Activated CD4-positive, alpha-beta memory T cell treated with anti-CD3 and anti-CD28 coated beads for 36 hours (primary cell): ENCODE measurements at places on chromosomes 11 and 22.

- DNase-seq, result no peak
Measured at GRCh38 chr22:35308480-35309021, 8.9 kb downstream of the TOM1 start.

GRCh38 chr11:128535468-128536457, 51.6 kb downstream of the ETS1 start:
- no peak for DNase-seq

DNA sequence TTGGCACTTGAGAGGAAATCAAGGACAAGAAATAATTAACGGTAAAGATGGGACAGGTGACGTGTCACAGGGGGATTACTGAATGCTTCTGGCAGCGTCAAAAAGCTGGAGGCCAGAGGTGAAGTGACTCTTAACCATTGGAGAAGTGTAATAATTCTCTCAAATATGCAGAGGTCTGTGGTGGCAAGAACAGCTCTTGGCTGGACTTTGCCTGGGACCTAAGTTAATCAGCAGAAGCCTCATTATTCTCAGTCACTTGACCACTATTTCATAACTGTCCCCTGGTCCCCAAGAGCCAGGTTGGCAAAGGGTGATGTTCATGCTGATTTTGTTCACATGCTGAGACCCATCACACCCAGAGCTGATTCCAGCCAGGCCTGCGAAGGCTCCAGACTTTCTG, 72.9 kb downstream of the TIMP3 start:
- no peak for DNase-seq

- DNase-seq, result no peak
Measured at GRCh38 chr22:37487571-37487970, 1.4 kb upstream of the MFNG start.

- DNase-seq, result peak; percentile 11
Measured at GRCh38 chr11:117145393-117145761, 1.3 kb downstream of the PAFAH1B2 start.

- no peak for DNase-seq
Measured at GRCh38 chr11:46972343-46972742, 35.8 kb downstream of the CSTPP1 start.

GRCh38 chr11:62217191-62217748, 8.8 kb downstream of the SCGB2A1 start:
- DNase-seq, result no peak

DNA sequence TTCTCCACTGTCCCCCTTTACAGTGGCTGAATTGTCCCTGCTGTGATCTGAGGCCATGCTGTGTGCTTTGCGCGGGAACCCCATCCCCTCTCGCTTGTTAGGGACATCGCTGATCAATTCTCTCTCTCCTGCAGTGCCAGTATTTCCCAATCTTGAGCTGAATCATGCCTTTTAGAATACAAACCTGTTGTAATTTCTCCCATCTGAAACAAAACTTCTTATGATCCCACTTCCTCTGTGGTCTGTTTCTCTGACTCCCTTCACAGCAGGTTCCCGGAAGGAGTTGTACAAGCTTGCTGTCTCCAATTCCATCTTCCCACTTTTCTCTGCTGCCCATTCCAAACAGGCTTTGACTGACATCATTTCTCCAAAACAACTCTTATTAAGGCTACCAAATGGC, 16.8 kb downstream of the ADAMTS15 start:
- no peak for DNase-seq

- no peak for DNase-seq
Measured at GRCh38 chr22:46373159-46373558, 37.6 kb downstream of the TRMU start.

DNA sequence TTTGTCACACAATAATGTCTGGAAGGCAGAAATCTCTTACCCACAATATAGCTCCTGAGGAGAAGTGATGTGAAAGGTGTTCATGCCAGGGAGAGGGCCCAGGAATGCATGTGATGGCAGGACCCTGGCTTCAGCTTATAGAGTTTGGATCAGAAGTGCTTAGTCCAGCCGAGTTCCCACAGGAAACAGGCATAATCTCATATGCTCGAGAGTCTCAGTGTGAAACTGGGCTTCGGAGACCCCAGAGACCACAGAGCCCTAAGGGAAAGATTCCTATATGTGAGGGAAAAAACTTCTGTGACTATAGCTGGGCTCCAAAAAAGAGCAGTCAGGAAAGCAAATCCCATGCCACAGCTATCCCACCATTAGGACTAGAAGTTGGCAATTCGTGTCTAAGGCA, at the start of gene OR52N5:
OR52N5 (minus strand) TSS at position 101 of the 400 bp plus-strand sequence. CDS start 4,721 bp downstream, outside the sequence.
- no peak for DNase-seq

DNA sequence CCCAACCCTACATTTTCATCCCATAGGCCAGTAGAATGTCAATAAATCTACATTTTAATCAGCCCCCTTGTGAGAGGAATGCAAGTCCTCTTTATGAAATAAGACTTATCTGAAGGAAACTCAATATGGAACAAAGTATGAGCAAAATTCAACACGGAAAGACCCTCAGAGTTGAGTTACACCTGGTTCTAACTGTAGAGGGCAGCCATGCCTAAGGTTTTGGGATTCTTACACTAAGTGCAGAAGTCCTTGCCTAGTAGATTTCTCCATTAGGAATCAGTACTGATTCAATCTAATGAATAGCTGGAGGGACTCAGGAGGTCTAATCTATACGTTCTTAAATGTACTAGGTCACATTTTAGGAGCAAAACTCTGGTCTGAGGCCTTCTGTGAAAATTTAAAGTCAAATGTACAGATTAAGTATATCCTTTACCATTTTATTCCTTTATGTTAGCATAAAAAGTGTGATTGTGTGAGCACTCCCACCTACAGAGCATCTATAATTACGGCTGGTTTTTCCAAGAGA, 904.5 kb downstream of the DLG2 start:
- no peak for DNase-seq

DNA sequence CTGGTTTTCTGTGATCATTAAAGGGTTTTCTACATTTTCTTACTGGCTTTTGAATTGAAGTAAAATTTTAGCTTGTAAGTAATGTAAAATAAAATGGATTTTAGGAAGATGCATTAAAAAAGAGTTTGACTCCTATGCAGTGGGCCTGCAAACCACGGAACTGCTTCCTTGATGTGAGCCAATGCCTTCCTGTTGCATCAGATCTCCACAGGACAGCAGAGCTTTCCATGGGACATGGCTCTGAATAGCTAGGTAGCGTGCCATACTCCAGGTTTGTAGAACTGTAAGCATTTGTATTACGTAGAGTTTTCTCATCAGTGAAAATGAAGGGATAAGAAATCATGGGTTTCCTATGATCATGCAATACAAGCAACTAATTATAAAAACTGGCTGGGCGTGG, 133.4 kb downstream of the SWAP70 start:
- DNase-seq, result no peak

- DNase-seq, result peak; percentile 25
Measured at GRCh38 chr11:70398834-70399680, 728 bp downstream of the CTTN start.

GRCh38 chr22:27970596-27971220, 51.7 kb upstream of the PITPNB start:
- no peak for DNase-seq

- DNase-seq, result no peak
Measured at GRCh38 chr11:106524436-106524835, 447.0 kb downstream of the AASDHPPT start.

DNA sequence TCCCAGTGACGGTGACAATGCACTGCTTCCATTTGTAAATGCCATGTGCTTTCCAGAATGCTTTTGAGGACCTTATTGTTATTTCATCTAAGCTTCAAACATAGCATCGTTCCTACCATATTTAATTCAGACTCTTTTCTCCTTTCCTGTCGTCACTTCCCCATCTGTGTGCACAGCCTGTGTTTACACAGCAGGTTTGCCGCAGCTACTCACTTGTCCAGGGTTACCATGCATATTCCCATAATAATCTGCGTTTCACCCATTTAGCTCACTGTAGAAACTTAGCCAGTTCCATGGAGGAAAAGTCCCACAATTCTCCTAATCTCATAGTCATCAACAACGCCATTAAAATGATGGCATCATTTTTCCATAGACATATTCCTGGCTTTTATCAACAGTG, 48.0 kb downstream of the FLI1 start:
- no peak for DNase-seq

DNA sequence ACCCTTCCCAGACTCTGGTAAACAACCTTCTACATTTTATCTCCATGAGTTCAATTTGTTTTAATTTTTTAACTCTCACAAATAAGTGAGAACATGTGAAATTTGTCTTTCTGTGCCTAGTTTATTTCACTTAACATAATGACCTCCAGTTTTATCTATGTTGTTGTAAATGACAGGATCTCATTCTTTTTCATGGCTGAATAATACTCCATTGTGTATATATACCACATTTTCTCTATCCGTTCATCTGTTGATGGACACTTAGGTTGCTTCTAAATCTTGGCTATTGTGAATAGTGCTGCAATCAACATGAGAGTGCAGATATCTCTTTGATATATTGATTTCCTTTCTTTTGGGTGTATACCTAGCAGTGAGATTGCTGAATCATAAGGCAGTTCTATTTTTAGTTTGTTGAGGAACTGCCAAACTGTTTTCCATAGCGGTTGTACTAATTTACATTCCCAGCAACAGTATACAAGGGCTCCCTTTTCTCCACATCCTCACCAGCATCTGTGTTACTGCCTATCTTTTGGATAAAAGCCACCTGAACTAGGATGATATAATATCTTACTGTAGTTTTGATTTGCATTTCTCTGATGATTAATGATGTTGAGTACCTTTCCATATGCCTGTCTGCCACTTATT, 93.9 kb downstream of the ATG16L2 start:
- DNase-seq, result no peak

- DNase-seq, result no peak
Measured at GRCh38 chr11:8488395-8488794, 105.6 kb downstream of the STK33 start.

GRCh38 chr11:26974996-26975395, 18.9 kb upstream of the FIBIN start:
- DNase-seq, result no peak

DNA sequence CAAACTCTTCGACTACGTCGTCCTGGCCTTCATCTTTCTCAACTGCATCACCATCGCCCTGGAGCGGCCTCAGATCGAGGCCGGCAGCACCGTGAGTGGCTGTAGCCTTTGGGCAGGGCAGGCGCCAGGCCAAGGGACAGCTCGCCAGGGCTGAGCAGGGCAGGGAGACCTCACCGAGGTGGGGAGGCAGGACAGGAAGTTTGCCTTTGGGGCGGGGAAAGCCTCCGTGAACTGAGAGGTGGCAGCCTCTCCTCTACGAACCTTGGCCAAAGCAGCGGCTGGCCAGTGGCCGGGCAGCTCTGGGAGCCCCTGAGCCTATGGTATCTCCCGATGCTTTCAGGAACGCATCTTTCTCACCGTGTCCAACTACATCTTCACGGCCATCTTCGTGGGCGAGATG, 93.2 kb downstream of the CACNA1I start:
- no peak for DNase-seq

DNA sequence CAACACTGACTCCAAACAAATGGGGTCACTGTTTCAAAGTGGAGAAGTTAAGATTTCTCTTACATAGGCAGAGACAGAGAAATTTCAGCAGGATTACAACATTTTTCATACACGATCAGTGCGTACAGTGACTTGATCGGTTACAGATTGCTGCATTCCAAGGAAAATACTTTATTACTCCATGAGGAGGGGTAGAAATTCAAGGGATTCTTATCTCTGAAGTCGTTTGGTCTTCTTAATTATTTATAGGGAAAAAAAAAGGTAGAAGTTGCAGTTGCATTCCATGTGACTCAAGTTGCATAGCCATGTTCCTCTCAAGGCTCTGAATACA, 10.7 kb upstream of the SMIM38 start:
- DNase-seq, result no peak

GRCh38 chr11:37557990-37558389, 960.0 kb upstream of the RAG2 start:
- no peak for DNase-seq

DNA sequence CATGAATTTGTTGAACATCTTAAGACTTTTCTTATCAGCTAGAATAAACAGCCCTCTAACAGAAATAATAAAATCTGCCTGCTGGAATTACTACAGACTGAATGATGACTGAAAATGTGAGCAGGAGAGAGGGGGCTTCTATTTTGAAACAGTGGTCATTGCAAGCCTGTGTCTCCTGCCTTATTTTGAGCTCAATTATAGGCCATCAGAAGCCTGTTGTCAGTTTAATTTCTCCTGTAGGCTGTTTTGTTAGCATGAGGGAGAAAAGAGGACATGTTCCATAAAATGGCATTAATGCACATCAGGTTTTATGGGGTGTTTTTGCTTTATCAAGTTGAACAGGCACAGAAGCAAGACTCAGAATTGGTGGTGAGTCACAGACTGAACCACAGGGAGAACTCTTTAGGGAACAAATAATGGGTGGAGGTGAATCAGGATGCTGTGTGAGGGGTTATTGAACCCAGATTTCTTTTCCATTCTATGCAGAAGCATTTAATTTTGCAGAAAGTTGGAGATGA, 129.1 kb downstream of the PARVA start:
- DNase-seq, result no peak

DNA sequence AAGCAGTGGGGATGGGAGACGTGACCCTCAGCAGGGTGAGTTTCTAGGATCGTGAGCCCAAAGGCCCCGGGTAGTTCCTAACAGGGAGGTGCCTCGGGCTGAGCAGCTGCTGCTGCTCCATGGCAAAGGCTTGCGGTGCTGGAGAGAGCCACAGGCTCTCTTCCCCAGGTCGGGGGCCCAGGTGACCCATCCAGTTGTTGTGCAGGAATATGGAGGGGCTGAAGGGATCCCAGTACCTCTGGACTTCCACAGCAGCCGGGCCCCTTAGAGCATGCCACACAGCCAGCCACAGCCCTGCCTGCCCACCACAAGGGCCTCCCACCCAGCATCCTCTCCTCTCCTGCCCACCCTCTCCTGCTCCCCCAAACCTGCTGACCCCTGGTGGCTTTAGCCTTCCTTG, 49.3 kb downstream of the BUD13 start:
- DNase-seq, result no peak

DNA sequence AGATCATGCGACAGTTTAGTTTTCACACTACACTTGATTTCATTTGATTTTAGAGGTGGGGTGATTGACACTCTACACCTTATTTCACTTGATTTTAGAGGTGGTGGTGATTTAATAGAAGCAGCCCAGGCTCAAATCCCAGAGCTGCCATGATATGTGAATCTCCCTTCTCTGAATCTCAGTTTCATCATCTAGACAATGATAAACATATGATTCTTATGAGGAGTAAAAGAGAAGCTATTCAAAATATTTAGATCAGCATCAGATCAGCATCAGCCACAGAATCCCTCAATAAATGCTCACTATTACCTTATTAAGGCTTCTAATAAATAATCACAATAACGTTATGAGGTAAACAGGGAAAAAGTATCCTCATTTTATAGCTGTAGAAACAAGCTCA, 98.8 kb downstream of the MSANTD4 start:
- no peak for DNase-seq

GRCh38 chr22:39428597-39429071, 28.2 kb upstream of the MGAT3 start:
- no peak for DNase-seq

GRCh38 chr11:12215181-12215593, 104.8 kb downstream of the MICAL2 start:
- no peak for DNase-seq

- no peak for DNase-seq
Measured at GRCh38 chr11:10892250-10892649, 34.4 kb upstream of the ZBED5 start.

- DNase-seq, result no peak
Measured at GRCh38 chr11:121567995-121568394, 115.2 kb upstream of the SORL1-AS1 start.

- DNase-seq, result no peak
Measured at GRCh38 chr22:30309951-30310741, 16.6 kb downstream of the TBC1D10A start.
